NCI-H774 (cell line): ENCODE measurements at places on chromosomes 2 and 18.

DNA sequence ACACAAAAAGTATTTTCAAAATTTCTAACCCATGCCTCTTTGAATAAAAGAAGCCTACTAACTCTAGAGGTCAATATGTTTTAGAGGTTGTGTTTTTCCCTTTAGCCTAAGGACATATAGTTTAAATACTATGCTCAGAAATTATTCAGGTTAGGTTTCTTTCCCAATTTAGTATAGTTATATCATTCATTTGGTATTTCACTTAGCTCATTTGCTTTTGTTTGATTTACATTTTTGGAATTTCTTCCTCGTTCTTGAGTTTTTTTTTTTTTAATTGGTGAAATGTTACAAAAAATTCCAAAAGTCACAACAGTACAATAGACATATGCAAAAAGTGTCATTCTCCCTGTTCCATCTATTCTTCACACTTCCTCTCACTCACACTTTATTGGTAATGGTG is 371.3 kb upstream of the TNP1 start:
- DNase-seq: no peak

GRCh38 chr18:63346031-63346430 is 21.0 kb downstream of the KDSR start:
- no peak for DNase-seq

DNA sequence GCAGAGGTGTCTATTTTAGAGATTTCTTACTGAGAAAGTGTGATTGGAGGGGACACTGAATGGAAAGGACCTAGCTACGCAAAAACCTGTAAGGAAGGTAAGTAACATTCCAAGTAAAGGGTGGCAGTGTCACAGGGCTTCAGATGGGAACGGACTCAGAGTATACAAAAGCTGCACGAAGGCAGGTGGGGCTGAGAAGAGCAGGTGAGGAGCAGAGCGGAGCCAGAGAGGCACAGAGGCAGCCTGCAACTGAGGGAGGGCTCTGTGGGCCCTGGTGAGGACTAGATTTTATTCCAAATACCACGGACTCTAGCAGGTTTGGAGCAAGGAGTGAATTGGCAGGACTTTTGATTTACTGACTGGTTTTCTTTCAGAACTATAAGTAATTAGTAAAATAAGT is 331.3 kb upstream of the PKDCC start:
- DNase-seq: peak; percentile 77

DNA sequence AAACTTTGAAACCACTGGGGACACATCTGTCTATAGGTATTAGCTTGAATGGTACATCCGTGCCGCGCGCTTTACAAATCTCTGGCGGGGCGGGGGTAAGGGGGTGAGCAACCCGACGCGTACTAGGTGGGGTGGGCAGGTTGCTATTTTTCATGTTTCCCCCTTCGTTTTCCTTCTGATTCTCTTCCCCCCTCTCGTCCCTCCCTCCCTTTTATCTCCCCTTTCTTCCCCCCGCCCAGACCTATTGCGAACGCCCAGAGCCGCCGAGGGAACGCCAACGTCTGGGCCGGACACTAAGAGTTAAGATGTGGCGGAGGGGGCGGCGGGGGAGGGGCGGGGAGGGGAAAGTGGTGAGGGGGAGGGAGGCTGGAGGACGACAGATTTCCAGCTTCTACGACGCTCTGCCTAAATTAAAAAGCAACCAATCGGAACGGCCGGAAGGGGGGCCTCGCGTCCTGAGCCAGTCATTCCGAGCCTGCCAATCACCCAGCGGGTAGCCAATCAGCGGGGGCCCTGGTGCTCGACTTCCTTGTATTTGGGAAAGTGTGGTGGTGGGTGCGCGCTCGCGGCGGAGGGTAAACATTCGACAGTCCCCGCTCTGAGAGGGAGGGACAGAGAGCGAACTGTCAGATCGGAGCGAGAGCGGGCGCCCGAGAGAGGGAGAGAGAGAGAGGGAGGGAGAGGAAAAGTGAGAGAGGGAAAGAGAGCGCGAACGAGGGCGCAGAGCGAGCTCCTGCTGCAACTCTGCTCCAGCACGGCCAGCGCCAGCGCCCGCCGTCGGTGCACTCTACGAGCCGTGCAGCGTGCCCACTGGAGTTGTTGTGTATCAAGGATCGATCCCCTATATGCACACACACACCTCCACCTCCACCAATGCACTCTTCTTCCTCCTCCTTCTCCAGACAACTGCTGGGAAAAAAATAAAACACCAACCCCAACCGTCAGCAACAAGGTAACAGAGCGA is at the start of gene POU3F3:
POU3F3 (plus strand) TSS at position 582 of the 964 bp plus-strand sequence. CDS start 1,396 bp downstream, outside the sequence.
- peak; percentile 83 for DNase-seq

- DNase-seq: no peak
Observed at GRCh38 chr2:221286406-221286805, 285.7 kb downstream of the EPHA4 start.

GRCh38 chr2:216408426-216409290 is 3.6 kb upstream of the SMARCAL1 start:
- DNase-seq: no peak

DNA sequence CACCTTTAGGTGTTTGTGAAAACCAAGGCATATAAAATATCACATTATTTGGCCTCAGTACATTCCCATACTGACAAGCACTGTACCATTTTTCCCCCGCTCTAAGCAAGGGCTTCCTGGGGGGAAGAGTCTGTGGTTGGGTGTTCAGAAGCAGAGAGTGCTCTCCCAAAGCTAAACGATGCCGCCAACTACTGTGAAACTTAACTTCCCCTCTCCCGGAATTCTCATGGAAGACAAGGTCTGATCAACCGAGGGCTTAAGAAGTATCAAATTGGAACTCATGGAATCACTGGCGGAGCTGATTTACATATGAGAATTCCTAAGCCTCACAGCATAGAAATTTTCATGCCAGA is 433 bp upstream of the MFF start:
- no peak for DNase-seq

GRCh38 chr2:160367887-160368286 is 125.7 kb downstream of the RBMS1 start:
- no peak for DNase-seq

DNA sequence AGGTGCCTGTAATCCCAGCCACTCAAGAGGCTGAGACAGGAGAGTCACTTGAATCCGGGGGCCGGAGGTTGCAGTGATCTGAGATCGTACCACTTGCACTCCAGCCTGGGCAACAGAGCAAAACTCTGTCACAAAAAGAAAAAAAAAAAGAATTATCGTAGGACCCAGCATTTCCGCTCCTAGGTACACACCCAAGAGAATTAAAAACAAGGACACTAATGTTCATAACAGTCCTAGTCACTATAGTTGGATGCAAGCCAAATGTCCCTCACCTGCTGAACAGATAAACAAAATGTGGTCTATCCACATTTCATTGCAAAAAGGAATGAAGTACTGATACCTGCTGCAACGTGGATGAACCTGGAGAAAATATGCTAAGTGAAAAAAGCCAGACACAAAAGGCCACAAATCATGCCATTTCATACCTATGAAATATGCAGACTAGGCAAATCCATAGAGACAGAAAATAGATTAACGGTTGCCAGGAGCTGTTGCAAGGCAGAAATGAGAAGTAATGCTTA is 21.2 kb downstream of the ADRA2B start:
- DNase-seq: peak; percentile 12
